ENCODE measurements at places on chromosomes 7 and 10.

- ATAC-seq = no peak
Measured at GRCh38 chr7:4143006-4143405, 539.1 kb upstream of the FOXK1 start.

- ATAC-seq = no peak
Measured at GRCh38 chr10:71390921-71391690, 5.6 kb upstream of the CDH23 start.

DNA sequence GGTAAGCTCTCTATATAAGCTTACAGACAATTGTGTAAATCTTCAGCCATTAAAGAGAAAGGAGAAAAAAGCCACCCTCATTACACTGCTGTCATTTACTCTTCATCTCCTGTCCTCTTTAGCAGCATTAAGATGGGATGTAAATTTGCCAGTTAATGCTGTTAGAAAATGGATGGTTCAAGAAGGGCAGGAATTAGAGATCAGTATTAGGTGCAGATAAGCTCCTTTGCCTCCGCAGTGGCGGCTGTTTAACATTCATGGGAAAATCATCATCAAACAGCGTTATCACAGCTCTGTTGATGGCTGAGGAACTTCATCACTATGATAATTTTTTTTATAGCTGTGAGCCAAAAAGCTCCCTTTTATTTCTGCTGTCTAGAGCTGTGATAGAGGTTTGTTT lies 61.8 kb upstream of the FAM204A start:
- ATAC-seq = no peak

DNA sequence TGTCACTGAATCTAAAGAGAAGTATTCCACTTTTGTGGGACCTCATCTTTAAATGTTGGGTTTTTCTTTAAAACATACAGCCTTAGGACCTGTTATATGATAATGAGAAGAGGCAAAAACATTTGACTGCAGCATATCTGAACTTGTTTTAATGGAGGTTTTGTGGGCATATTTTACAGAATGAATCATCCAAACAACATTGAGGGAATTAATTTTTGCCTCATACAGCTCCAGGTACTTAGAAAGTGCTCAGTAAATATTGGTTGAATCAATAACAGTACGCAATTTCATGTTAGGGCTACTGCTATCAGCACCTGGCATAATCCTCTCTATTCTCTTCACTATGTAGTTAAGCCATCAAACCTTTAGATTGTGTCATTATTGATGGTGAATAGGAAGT lies 115.9 kb downstream of the MALRD1 start:
- ATAC-seq = no peak

GRCh38 chr7:29091715-29092114 lies 54.6 kb downstream of the CPVL start:
- no peak for ATAC-seq

DNA sequence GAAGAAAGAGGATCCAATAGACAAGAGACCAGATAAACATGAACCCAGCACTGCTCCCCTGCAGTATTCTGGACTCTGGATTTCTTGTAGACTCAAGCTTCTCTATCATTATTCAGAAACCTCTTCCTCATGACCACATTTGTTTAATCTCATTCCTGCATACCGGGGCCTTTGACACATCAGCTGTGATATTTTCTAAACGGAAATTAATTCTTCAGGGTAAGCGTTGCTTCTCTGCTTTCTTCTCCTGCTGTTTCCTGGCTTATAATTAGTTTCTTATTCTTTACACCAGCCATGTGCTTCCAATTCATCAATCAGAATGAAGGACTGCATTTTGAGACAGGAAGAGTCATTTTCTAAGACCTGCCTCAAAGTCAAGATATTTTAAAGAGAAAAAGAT lies 54.2 kb upstream of the TARP start:
- peak; percentile 19 for ATAC-seq

GRCh38 chr7:122438006-122438405 lies 133.5 kb upstream of the FEZF1 start:
- peak; percentile 27 for ATAC-seq

DNA sequence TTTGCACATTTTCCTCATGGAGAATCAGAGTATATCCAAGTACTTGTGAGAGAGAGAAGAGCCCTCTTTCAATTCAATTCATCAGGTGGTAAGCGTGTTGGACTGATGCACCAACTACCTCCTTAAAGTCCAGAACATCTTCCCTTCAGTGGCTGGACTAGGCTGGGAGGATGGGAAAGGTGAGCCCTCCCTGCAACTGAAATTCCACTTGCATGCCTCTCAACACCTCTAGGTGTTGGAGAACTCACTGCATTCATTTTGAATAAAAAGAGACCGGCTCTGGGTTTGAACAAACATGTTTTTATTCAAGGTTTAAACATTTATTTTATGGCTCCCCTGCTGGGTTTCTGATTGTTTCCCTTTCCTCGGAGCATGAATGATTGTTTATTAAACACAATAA lies 573.5 kb downstream of the CCSER2 start:
- ATAC-seq = no peak

- ATAC-seq = no peak
Measured at GRCh38 chr10:112298581-112298980, 15.4 kb downstream of the TECTB start.

- no peak for ATAC-seq
Measured at GRCh38 chr10:25112016-25112415, 62.8 kb upstream of the GPR158 start.

DNA sequence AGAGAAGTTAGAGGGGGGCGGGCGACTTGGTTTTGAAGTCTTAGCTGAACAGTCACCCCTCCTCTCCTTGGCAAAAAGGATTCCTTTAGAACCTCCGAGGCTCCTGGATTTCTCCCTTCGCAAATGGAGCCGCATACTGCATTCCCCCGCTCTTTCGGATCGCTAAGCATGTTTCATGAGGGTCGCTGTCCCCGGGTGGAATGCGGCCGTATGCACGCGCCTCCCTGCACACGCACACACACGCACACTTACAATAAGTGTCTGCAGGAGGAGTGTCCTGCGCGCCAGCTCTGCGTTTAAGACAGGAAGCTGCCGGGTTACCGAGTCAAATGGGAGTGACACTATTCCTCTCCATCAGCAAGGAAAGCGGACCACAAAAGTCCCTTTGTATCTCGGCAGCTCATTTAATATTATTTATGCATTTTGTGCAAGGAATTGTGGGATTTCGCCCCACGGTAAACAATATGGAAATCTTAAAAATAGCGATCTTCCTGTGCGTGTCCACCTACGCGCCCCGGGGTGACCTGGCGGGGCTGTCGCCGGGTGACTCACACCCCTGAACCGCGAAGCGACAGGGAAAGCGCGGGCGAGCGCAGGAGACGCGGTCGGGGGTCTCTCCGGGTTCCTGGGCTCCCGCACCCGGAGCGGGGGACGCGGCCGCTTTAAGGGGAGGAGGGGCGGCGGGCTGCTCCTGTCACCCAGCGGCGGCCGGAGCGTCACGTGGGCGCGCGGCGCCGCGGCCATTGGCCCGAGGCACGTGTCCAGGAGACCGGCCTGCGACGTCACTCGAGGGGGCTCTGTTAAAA lies 988 bp upstream of the EN2 start:
- peak; percentile 91 for ATAC-seq

GRCh38 chr10:30103595-30104320 lies 44.4 kb upstream of the JCAD start:
- no peak for ATAC-seq

GRCh38 chr7:106019470-106019820 lies 56.4 kb downstream of the CDHR3 start:
- ATAC-seq = no peak

DNA sequence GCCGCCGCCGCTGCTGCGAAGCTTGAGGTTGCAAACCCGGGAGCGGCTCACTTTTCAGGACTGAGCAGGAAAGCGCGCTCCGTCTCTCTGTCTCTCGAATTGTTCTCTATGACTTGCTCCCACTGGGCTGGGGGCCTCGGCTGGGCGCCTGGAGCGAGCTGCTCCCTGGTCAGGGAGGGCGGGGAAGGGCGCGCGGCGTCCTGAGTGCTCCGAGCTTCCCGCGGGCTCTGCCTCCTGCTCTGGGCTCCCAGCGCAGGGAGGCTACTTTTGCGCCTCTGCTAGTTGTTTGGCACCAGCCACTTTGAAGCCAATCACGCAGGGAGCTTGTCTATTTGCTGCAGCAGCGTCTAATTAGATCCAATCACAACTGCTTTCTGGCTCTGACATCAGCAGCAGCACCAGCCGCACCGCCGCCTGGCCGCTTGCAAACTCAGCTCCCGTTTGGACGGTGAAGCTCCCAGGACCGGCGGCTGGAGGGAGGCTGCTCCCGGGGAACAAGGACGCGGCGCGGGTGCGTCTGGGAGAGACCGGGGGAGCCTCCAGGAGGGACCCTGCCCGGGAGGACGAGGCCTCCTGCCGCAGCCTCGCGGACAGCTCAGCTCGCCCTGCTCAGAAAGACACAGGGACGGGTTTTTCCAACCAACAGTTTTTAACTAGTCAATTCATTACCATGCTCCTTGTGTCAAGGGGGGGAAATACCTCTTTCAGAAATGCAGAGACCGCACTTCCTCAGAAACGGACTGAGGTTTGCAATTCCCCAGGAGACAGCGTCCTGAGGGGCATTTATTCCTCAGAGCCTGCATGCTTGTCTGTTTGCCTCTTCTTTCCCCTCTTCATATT lies at the start of gene ADARB2:
TSS of gene ADARB2 (minus strand) at position 304 of the 840 bp plus-strand sequence.
- ATAC-seq = peak; percentile 93

- no peak for ATAC-seq
Measured at GRCh38 chr7:55070854-55071253, 52.0 kb downstream of the EGFR start.

DNA sequence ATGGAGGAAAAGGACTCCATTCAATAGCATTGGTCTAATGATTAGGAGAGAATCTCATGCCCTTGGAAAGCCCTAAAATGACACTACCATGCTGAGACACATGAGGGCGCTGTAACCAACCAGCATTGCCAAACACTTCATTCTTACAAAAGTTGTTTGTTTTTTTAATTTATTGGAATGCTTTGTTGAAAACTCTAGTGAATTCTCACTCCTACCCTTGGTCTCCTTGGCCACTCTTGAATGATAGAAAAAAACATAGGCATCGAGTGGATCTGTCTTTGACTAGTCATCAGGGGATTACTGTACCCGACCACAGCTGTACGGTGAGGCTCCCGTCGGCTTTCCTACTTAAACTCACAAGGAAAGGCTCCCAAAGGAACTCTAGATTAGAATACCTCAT lies 29.3 kb upstream of the ADD3 start:
- ATAC-seq = no peak

- ATAC-seq = no peak
Measured at GRCh38 chr10:110378533-110379108, 73.9 kb upstream of the SMNDC1 start.

DNA sequence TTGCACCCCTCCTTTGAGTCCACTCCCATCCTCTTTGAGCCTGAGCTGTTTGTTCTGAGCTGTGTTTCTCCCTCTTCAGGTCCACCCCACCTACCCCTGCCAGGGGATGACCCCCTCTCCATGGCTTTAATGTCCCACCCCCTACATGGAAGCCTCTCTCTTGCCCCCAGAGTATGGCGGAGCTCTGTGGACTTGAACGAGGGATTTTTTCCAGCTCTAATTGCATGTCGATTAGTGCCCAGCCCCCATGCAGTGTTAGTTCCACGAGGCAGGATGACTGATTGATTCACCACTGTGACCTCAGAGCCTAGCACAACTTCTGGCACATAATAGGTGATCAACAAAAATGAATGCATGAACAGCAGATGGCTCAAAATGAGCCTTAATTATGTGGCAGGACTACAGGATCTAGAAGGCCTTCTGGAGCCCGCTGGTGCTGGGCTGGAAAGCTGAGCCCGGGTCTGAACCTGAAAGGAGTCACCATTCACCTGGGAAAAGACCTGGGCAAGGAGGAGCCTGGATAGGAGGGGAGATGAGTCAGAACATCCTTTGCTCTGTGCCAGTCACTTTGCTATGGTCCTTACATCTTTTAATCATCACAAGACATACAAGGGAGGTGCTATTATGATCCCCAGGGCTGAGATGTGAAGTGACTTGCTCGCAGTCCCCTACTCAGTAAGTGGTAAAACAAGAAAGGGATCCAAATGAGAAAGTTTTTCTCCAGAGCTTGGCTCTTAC lies 17.1 kb upstream of the SLC18A2 start:
- ATAC-seq = no peak

DNA sequence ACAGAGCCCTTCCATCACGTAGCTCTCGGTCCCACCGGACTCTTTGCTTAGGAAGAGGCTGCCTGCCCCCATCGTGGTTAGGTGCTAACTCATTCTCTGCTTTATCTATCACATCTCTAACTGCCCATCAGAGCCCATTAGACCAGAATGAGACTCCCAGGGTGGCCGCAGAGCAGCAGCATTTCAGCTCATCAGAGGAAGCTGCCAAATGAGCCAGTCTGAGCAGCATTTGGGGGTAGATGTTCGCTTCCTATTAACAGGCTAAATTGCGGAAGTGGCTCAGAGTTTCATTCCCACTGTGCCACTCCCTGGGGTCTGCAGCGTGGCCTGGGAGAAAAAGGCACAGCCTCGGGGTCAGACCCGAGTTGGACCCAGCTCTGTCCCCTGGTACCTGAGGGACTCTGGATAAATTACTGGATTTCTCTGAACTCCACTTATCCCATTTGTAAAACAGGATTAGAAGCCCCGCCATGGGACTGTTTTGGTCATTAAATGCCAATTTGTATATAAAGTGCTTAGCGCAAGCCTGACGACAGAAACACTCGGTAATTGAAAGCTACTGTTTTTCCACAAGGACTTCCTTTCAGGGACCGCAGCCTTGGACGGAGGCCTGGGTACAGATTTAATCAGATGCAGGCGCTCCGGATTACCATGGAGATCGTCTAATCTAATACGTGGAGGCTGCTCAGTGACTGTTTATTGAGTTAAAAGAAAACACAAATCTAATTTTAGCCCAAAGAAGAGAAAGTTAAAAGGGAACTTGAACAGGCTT lies 73.8 kb upstream of the PRLHR start:
- ATAC-seq = peak; percentile 84

GRCh38 chr7:113404245-113404644 lies 285.9 kb upstream of the SMIM30 start:
- ATAC-seq = no peak

DNA sequence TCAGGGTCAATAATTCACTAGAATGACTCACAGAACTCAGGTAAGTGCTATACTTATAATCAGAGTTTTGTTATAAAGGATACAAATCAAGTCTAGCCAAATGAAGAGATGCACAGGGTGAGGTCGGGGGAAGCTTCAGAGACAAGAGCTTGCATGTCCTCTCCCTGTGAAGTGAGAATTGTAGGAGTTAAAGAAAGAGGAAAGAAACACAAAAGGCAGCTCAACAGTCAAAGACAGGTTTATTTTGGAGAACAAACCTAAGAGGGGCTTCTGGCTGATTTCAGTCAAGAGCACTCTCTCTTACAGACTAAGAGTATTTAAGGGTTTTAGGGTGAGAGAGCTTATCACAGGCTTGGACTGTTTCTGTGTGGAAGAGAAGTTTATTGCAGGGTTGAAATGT lies 600.5 kb upstream of the C7orf33 start:
- no peak for ATAC-seq

DNA sequence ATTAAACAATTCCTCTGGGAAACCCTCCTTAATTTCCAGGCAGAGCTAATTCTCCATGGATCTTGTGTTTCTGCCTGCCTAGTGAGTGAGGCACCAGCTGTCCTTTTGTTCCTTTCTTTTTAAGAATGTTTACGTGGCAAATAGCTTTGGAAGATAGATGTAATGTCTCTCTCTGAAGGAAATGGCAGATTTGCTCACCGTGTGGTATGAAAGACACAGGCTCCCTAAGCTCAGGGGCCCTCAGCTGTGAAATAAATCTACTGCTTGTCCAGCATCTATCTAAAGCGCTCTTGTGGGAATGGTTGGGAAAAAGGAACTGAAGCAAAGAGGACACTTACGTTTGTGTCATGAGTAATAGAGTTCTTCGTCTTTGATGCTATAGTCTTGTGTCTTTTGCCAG lies 64.6 kb downstream of the FAS start:
- ATAC-seq = no peak

- no peak for ATAC-seq
Measured at GRCh38 chr10:13795653-13796555, 209.1 kb downstream of the PRPF18 start.

- no peak for ATAC-seq
Measured at GRCh38 chr7:132108563-132108962, 467.7 kb downstream of the PLXNA4 start.

All from motor neuron (in vitro differentiated cells).